ENCODE measurements at places on chromosomes 1 and 21.

GRCh38 chr1:9657521-9658032, 6.0 kb downstream of the PIK3CD start:
- no peak for DNase-seq

GRCh38 chr1:184014271-184014670, 23.3 kb downstream of the COLGALT2 start:
- no peak for DNase-seq

GRCh38 chr1:153563483-153563901, 2.2 kb downstream of the S100A2 start:
- peak; percentile 32 for DNase-seq

DNA sequence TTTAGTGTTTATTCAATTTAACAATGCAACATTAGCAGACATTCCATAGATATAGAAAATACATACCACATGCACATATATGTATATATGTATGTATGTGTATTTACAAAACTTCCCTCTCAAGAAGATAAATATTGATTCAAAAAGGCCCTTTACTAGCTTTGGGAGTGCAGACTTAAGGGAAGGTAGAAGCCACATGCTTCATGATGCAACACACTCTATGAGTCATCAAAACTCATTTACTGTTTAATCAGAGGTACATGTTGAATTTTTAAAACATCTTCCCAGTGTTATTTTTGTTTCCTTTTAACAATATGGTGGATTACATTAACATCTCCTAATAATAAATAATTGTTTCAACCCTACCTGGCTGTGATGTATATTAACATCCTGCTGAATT, 61.4 kb upstream of the KIRREL1 start:
- no peak for DNase-seq

DNA sequence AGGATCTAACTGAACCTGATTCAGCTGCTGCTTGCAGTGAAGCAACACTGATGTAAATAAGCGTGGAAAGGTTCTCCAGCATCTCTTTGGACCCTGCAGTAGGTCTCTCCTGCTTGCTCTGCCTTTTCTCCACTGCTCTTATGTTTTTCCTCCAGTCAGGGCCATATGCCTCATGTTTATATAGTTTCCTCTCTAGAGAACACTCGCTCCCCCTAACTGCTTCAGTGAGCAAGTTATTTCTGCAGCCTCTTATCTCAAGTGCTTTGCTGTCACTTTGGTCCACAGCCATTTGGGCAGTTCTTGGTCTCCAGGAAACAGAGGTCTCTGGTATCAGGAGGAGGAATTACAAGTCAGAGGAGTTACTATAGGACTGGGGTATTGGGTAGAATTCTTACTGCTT, 5.3 kb downstream of the PRUNE1 start:
- DNase-seq: no peak

DNA sequence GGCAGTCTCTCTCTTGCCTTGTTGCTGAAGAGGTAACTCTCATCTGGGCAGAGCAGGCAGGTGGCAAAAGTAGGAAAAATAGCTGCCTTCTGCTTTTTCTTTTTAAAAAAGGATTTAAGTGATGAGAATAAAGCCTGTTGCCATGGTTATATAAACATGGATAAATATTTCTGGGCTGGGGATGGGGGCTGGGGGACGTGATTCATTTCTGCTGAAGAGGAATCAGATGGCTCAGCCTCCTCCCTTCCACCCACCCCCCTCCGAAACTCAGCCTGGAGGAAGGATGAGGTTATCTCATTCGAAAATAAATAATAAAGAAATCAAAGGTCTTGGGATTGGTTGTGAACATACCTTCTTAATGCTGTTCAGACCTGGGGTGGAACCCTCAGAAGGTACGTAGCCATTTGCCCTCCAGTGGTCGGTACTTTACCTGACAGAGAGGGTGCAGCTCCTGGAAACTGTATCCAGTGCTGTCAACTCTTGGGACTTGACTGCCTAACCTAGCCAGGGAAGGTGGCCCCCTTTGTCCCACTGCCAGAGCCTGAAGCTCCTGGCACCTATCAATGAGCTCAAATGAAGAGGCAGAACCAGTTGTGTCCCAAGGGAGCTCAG, 3.8 kb upstream of the INKA2 start:
- no peak for DNase-seq

DNA sequence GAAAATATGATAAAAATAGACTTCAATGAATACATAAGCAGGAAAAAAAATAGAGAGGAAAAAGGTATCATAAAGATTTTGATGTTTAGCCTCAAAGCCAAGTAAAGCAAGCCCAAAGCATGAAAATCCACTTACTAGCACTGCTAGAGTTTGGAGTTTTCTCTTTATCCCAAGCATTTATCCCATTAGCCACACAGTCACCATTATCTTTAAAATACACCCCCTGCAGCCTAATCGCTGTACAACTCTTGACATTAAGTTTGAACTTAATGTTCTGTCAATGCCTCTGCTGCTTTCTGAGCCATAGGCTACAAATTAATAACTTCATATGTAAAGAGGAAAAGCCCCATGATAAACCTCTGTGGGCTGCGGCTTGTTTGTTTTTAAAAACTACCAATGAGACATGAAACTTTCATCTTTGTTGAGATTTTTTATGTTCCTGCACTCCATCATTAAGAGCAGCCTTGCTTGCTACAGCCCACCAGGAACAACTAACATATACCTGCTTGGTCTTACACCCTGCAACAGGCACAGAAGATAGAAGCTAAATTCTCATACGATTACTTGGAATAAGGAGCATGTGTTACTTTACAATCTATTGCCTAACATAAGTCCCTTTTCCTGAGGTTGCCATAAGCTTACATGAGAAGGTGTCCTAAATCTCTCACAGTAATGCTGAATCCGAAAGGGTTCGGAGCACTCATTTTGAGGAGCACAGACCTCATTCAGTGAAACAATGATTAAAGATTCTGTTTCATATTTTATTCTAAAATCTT, 202.4 kb downstream of the SMYD3 start:
- no peak for DNase-seq

- DNase-seq: no peak
Measured at GRCh38 chr1:20729155-20729931, 3.2 kb downstream of the SH2D5 start.

GRCh38 chr1:207076181-207076955, 12.3 kb upstream of the C4BPB start:
- DNase-seq: no peak

DNA sequence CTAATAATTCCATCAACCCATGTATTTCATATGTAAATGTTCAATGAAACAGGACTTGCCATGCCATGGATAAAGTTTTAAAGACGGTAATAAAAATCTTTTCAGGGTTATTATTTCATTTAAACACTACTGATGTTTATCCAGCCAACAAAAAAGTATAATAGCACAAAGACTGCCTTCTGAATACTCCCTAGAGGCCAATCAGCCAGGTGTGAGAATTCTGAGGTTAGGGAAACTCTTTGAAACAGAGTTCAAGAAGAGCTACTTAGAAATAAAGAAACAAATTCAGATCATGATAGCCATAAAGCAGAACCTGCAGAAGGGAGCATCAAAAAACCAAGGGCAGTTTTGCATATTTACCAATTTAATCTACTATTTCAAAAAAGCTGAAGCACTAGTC, 48.7 kb downstream of the AKT3 start:
- DNase-seq: no peak

GRCh38 chr1:99180343-99180808, 83.9 kb upstream of the PLPPR4 start:
- peak; percentile 98 for DNase-seq

- DNase-seq: no peak
Measured at GRCh38 chr1:103997631-103998030, 247.9 kb downstream of the AMY1C start.

GRCh38 chr1:158952416-158952815, 21.1 kb downstream of the PYHIN1 start:
- DNase-seq: no peak

DNA sequence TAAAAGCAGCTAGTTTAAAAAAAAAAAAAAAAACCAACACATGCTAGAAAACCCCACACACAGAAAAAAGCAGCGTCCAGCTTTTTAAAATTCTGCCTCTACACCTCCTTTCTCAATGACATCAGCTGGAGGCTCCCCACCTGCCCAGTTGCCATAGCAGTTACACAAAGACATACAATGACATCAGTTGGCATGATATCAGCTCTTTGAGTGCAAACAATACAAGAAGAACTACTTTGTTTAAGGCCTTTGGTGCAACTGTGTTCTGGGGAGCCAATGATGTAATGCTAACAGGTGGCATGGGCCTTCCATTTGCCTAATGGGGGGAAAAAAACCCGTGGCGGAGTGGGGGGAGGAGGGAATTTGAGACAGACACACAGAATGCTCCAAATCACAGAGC, 32.9 kb downstream of the DUSP10 start:
- DNase-seq: peak; percentile 22

DNA sequence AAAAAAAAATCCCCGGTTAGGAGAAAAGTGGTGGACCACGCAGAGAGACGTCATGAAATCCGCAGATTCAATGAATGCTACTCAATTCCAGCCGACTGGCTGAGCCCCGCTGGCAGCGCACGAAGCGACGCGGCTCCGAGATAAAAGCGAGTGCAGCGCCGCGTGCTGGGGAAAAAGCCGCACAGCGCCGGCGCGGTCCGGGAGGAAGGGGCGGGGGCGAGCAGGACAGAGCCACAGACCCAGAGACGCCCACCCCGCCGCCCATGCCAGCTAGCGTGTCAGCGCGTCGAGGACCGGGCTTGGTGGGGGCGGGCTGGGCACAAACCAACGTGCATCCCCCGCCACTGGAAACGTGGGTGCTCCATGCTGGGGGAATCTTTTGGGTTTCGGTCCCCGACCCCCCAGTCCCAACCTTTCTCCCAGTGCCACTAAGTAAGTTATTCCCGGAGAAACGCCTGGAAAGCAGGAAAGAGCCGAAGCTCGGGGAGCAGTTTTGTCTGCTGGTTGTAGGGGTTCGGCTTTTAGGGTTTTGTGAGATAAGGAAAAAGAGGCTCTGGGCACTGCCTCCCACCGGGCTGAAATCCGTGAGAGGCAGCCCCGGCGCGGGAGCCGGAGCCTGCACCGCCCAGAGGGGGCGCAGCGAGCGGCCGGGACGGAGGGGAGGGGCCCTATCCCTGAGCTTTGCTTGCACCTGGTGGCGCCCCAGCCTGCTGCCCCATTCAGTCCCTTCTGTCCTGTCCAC, at the start of gene KCNJ6:
KCNJ6 (minus strand) TSS at position 148 of the 742 bp plus-strand sequence. CDS start 75,775 bp downstream, outside the sequence.
- DNase-seq: peak; percentile 93

DNA sequence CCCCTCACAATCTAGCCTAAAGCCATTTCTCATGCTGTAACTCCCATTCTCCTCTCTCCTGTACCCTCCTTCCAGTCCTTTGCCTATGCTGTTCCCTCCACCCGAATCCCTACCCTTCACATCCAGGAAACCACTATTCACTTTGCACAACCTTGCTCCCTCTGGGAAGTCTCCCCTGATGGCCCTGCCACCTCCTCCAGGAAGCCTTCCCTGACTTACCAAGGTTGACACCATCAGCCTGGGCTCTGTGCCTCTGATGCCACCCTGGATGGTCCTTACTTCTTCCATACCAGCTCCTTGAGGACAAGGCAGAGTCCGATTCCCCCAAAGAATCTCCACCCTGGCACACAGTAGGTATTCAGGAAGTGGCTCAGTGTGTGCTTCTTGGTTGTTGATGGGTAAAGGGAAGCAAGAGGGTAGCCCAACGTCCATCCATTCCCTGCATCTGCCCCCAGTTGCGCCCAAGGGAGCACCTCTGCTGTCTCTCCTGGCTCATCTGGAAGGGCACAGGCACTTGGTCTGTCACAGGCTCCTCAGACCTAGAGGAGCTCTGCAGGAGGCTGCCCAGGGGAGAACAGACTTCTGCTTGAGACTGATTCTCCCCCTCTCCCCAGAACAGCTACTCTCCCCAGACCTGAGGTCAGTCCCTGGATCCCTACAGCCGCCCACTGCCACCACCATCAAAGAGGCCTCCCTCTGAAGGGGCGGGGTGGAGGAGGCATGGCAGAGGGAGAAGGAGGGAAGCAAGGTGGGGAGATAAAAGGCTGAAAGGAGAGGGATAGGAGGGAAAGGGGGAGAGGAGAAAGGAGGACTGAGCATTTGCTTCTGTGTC, 36.1 kb upstream of the ZC3H12A start:
- DNase-seq: no peak

GRCh38 chr1:20578721-20579395, 10.0 kb upstream of the CDA start:
- DNase-seq: no peak

GRCh38 chr1:198671136-198671535, 32.3 kb downstream of the PTPRC start:
- DNase-seq: no peak

DNA sequence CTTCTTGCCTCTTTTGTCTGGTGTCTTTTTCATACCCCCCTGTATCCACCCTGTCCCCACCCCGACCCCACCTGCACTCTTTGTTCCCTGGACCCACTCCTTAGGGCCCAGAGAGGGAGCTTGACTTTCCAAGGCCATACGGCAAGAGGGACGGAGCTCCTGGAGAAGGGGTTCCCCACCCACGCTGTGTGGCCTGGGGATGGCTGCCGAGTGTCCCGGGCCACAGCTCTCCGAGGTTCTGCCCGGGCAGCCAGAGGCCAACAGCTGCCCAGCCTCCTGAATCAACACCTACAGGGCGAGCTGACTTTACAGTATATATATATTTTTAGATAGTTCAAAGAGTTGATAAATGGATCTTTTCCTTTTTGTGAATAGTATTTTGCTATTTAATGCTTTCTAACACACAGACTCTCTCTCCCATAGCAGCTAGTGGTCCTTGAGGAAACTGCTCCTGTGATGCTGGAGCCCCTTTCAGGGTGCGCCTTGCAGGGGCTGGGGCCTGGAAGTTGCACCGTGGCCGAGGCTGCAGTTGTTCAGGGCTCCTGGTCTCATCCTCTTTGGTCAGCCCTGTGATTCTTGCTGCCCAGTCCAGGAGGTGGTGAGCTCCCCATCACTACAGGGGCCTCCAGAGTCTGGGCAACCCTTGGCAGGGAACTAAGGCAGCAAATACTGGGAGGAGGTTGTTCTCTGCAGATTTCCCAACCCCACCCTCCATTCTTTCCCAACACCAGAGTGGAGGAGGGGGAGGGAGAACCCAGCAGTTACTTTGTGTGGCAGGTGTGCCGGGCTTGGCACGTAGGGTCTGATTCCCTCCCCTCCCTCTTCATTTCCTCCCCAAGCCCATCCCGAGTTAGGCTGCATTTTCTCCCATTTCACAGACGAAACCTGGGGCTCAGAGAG, 321.6 kb downstream of the PTPRU start:
- DNase-seq: no peak

DNA sequence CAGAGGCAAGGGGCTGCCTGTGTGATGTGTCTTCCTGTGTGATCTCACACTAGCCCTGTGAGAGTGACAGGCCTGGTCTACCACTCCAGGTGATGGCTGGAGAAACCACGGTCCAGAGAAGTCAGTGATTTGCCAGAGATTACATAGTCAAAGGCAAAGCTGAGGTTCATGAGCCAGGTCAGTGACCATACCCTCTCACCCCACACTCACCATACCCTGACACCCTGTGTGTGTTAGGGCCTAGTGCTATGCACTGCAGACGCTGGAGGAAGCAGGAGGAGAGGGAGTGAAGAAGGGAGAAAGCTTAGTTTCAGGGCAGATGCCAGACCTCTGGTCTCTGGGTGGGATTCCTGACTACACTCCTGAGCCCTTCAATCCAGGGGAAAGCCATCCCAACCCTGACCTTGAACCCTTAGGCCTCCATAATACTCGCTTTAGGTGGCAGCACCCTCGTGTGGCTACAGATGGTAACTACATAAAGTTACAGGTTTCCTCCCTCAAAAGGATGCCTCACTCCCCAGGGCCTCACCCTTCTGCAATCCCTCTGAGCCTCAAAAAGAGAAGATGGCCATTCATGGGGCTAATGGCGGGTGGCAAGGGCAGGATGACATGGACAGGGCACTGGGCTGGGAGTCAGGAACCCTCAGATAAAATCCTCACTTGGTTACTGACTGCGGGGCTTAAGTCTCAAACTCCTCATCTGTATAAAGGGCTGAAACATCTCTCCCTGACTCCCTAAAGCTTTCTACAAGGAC, 20.8 kb upstream of the SDC3 start:
- DNase-seq: peak; percentile 53

- peak; percentile 20 for DNase-seq
Measured at GRCh38 chr1:64495878-64496277, 25.9 kb downstream of the CACHD1 start.

Data from NCI-H446 (cell line).